A549 treated with CpdA at 1 μM for 4 hours (cell line): ENCODE measurements at places on chromosomes 2 and 18. TPM values are rescaled to one million over a fixed set of nuclear protein-coding genes. Genes with fewer than 3 reads are reported as not detected.

The ADD2 gene
- total RNA-seq = 17.7 to 27.3 TPM (median 22.9 TPM) in 5 replicates

The FIGN gene
- total RNA-seq = 1.3 to 2.6 TPM (median 2.1 TPM) in 5 replicates

The HOXD8 gene
- 4.5 to 6.6 TPM (median 5.4 TPM) in 5 replicates for total RNA-seq

The NOSTRIN gene
- total RNA-seq = 1.3 to 1.6 TPM (median 1.6 TPM) in 5 replicates

The CFAP221 gene
- total RNA-seq = 0.25 to 0.92 TPM (median 0.34 TPM) in 5 replicates

The LCT gene
- 0.03 to 0.05 TPM (median 0.03 TPM) in 3 of 5 replicates, not detected in the others for total RNA-seq
